ENCODE measurements at places on chromosomes 4 and X. TPM values are rescaled to one million over a fixed set of nuclear protein-coding genes. Genes with fewer than 3 reads are reported as not detected.

GRCh38 chr4:78601013-78601412 is 49.4 kb downstream of the ANXA3 start:
- no peak for DNase-seq

DNA sequence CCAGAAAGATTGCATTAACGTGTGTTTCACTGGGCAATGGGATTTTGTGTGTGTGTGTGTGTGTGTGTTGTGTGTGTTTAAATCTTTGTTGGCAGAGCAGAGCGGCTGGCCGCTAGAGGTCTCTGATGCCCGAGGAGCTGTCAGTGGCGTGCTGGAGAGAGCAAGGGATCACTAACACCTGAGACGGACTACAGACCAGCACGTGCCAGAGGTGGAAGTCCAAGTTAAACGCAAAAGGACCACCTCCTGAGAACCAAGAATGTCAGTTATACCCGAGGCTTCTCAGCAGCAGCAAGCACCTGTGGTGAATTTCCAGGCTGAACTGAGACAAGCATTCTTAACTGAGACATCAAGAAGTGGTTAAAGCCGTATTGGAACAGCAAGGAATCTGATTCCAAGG is 9.0 kb upstream of the SLC25A14 start:
- peak; percentile 79 for DNase-seq

DNA sequence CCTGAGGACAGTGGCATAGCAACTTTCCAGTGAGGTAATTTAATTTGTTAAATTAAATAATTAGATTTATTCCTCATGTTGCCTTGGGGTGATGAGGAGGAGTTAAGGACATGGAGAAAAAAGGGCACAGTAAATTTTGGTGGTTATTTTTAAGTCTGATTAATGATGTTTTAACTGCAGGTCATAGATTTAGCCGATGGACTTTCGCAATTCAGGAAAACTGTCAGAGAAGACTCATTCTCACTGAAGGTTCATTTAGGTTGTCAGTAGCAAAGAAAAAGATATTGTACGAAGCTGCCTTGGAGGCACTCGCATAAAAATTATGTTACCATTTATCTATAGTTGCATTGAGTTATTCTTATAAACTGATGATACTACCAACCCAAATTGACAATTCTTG is 164.2 kb upstream of the PITX2 start:
- DNase-seq: no peak

DNA sequence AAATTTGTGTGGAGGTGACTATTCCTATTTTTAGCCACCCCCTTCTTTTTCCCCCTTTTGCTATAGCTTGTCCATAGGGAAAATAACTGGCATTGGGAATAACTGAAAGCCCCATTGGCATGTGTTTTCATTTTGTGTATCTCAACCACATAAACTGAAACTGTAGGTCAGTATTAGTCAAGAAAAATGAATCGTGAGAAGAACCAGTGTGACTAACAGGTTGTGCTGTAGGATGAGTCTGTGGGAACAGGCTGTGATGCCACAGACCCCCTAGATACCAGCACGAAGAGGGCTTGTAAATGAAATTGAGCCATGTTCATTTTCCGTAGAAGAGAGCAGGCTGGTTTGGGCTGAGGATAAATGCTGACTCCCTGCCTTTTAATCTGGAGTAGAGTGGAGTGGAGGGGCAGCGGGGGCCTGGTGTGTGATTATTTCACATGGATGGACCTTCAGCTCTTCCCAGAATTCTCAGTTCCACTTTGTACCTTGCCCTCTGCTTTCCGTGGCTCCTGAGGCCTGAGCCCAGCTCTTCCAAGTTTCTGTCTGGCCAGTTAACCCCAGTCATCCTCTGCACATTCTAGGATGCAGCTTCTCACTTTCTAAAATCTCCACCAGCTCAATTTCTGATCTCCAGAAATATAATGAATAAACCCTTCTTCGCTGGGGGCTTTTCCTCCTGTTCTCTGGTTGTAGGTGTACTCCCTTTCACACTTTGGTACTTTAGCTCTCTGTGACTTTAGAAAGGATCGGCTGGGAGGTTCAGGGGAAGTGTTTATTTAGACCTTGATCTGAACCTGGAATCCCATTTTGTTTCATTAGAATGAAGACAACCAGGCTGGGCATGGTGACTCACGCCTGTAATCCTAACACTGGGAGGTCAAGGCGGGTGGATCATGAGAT is 37.3 kb downstream of the DCUN1D4 start:
- no peak for DNase-seq

DNA sequence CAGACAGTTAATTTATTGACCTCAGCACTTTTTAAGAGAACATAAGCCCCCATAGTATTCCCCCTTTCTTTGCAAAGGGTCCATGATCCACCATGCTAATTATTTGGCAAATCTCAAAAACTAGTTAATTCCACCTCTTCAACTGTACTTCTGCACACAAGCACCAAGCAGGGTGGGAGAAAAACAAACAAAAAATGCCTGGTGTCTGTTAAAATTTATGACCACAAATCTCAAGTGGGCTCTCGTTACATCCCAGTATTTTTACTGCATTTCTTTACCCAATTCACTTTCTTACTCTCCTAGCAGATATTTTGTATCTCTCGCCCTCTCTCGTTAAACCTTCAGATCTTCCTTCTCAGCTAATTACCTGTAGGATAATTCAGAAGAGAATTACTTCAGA is 6.1 kb downstream of the ARSJ start:
- no peak for DNase-seq

DNA sequence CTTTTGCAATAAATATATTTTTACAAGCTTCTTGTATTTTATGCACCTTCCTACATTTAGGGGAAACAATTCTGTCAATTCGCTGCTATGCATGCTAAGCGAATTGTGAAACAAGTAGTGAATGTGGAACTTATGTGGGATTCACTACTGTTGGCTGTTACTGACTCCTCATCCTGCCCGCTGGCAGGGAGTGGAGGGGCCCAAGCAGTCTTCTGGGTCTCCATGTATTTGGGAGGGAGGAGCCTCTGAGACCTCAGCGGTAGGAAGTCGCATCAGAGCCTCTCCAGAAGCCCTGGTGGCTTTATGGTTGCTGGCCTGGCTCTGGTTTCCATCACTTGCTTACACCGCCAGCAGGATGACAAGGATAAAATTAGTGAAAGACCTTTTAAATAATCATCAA is 3.7 kb upstream of the SETD7 start:
- DNase-seq: no peak

DNA sequence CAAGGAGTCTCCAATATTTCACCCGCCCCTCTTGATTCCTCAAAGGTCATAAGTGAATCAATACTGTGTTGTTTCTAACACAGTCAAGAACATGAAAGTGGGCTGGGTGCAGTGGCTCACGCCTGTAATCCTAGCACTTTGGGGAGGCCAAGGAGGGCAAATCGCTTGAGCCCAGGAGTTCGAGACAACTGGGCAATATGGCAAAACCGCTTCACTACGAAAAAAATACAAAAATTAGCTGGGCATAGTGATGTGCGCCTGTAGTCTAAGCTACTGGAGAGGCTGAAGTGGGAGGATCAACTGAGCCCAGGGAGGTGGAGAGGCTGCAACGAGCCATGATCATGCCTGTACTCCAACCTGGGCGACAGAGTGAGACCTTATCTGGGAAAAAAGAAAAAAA is 3.4 kb downstream of the ACSL1 start:
- DNase-seq: no peak

DNA sequence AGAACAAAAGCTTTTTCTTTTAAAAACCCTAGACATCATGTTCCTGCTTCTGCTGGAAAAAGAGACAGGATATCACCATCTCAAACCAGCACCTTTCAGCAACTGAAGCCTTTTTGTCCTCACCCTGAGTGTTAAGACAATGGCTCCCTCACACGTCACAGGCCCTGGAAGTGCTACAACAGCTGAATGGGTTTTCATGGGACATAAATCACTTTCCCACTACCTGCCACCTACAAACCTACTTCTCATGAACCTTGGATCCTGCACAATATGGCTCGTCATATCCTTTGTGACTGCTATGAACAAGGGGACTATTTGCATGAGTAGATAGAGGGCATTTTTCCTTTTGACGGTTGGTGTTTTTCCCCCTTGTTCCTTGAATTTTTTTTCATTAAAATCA is 93.6 kb downstream of the TSPAN5 start:
- no peak for DNase-seq

DNA sequence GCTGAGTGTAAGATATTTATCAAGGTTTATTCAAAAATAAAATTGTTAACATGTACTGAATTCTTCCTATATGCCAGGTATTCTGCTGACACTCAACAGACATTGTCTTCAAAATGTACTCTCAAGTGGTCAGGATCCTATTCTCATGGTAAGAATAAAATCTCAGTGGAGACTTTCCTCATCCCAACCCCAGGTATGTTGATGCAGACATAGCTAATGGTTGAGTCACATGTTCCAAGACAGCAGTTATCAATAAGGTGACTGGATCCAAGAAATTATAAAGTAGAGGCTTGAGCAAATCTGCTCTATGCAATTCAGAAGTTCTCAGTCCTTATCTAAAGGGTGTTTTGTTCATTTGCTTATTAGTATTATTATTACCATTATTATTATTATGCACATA is 115.2 kb upstream of the GABRA2 start:
- no peak for DNase-seq

- DNase-seq: no peak
These were observed 85.7 kb downstream of the TET2 start for GRCh38 chr4:105232374-105232773.

DNA sequence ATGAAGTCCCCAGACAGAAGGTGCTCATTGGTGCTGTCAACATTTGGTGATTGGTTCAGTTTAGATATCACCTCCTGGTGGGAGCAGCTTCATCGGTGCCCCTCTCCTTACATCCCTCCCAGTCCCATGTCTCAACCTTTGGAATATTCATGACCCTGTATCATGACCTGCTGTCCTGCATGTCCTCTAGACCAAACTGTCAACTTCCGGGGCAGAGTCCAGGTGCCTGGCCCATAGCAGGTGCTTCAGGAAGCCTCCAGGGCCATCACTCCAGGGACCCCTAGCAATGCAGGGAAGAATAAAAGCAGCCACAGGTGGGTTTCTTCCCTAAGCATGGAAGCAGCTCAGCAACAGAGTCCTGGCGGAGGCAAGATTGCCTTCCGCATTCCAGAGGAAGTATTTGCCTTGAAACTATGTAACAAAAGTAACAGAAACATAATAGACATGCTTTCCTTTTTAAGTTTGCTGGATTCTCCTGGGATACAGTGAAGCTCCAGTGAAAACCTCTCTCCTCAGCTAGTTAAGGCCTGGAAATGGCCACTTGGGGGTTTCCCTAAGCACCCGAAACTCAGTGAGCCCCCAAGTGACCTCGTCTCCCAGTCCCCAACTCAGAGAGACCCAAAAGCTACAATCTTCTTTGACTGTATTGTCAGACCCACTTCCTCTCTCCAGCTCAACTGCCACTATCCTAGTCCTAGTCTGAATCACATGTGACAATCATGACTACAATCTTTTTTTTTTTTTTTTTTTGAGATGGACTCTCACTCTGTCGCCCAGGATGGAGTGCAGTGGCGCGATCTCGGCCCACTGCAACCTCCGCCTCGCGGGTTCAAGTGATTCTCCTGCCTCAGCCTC is 1.3 kb upstream of the ATP6AP1 start:
- DNase-seq: no peak

- DNase-seq: no peak
These were observed 10.9 kb downstream of the SMARCA1 start for GRCh38 chrX:129512409-129512808.

DNA sequence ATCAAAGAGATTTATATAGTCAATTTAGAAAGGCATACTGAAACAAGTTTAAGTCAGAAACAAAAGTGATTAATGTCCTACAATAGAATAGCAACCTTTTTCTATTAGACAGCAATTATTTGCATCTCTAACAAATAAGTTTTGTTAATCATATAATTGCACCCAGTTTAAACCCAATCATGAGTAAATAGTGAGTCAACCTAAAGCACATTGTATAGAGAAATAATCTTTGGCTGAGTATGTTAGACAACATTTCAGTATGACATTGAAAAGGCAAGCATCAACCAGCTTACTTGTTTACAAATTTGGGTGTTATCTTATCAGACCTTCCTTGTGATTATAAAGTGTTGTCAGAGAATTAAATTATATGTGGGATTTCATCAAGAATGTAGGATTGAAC is 209.5 kb downstream of the IL15 start:
- no peak for DNase-seq

DNA sequence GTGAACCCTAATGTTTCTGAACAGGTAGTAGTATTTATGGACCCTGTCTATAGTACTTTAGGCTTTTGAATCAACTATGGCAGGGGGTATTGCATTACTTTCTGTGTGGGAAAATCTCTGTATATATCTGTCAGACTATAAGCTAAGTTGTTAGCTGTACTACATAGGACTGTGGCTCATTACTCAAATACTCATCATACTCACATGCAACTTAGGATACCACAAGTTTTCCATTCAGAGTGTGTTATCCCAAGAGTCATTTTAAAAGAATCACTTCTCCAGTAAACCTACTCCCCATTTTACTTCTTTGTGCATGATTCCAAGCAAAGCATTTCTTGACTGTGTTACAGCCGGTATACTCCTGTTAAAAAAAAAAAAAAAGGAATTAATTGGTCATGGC is 95.6 kb downstream of the PHOX2B start:
- DNase-seq: no peak

Gene MBNL3
- 2.4 TPM for total RNA-seq

Gene NEUROG2
- total RNA-seq: not detected

Gene MAGEE1
- 10.0 TPM for total RNA-seq

Gene GAGE2A
- not detected for total RNA-seq

Gene TRMT44
- 36.7 TPM for total RNA-seq

Gene FGFRL1
- total RNA-seq: 35.8 TPM

Gene INTS6L
- total RNA-seq: 21.9 TPM

Gene C4orf33
- total RNA-seq: 4.7 TPM

Gene PNMA5
- 0.49 TPM for total RNA-seq

Gene IL2RG
- not detected for total RNA-seq

Gene ATP2B3
- 0.54 TPM for total RNA-seq
